Activated CD8-positive, alpha-beta memory T cell treated with anti-CD3 and anti-CD28 coated beads for 48 hours (primary cell): ENCODE measurements at places on chromosomes 1 and 21.

GRCh38 chr1:60281360-60281932 lies 207.9 kb upstream of the C1orf87 start:
- DNase-seq, result no peak

- no peak for DNase-seq
Observed at GRCh38 chr1:30847358-30847972, 61.1 kb downstream of the SDC3 start.

- DNase-seq, result no peak
Observed at GRCh38 chr1:118479351-118479750, 294.3 kb upstream of the SPAG17 start.

- no peak for DNase-seq
Observed at GRCh38 chr21:42653231-42654061, at the start of gene PDE9A. Gene PDE9A (plus strand): TSS chr21:42653621. CDS start chr21:42653815, 194 bp downstream.

- no peak for DNase-seq
Observed at GRCh38 chr1:233627376-233627775, 13.5 kb downstream of the KCNK1 start.

DNA sequence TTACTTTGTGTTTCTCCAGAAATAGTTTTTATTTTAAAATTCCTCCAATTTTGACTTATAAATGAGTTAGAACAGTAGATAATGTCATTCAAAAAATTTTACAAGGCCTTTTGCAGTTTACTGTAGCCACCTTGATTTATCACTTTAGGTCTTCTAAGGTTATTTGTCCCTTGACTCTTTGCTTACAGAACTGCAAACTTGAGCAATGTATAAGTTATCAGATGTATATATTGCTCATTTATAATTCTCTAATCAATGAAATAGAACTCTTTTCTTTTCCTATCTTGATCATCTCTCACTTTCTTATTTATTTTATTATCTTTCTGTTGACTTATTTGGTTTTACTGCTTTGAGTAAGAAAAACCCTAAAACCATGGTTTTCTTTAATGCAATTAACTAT lies 5.8 kb upstream of the SPTA1 start:
- no peak for DNase-seq

GRCh38 chr1:66542811-66543767 lies 9.1 kb downstream of the SGIP1 start:
- DNase-seq, result no peak

DNA sequence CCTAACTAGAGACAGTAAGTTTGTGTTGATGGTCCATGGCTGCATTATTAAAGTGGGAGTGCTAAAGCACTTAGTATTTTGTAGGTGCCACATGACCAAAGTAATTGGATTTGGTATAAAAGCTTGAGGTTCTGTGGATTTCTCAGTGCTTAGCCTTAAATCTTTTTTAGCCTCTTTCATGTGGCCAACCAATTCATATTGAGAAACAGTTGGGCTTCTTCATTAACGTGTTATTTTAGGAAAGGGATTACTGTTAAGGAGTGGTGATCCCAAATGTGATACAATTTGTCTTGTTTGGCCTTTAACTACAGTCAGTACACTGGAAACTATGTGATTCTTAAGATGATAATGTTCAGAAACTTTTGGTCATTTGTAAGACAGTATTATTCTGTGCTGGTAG lies 25.5 kb downstream of the MAN1A2 start:
- DNase-seq, result no peak

DNA sequence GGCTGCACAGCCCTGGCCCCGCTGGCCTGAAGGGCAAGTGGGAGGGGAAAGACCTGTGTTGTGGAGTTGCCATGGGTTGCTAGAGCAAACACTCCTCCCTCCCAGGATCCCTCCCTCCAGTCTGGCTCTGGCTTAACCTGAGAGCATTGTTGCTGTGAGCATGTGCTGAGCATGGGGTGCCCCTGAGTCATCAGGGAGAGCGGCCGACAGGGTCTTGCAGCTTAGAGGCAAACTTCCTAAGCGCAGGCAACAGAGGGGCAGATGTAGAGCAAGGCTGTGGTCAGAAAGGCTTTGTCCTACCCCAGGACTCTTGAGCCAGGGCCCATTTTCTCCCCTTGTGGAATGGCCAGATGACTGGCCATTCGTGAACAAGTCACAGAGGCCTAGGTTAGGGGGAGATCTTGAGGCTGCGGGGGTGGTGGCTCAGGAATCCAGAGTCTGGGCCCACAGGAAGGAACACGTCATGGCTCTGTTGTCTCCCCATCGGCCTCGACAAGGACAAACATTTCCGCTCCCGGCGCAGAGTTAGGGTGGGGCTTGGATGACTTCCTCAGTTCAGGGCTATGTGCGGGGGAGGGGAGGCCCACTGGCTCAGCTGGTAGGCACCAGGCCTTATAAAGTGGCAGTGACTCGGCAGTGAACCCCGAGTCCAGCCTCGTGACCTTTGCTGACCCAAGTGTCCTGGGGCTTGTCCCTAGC lies 362 bp upstream of the DYNLT4 start:
- peak; percentile 80 for DNase-seq

DNA sequence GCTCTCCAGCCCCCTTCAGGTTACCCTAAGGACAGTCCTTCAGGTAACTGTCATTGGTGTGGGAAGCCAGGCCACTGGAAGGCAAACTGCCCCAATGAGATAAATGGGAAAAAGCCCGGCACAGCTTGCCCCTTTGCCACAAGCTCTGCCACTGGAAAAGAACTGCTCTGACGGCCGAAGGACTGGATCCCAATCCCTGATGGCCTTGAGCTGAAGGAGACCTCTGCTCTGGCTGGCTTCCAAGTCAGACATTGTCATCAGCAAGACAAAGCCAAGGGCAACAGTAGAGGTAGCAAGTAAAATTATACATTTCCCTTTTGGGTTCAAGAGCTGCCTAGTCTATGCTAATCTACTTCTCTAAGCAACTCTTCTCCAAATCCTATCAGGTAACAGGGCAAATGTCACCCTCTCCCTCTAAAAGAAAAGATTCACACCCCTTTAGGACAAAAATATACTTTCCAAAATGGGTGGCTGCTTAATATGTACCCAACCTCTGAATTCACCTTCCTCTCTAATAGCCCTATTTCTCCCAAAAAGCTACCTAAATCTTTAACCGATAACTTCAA lies 145.8 kb downstream of the ADSS2 start:
- DNase-seq, result no peak

GRCh38 chr1:246445503-246445902 lies 61.6 kb downstream of the SMYD3 start:
- no peak for DNase-seq

- DNase-seq, result no peak
Observed at GRCh38 chr1:56097713-56098112, 481.6 kb downstream of the PLPP3 start.

DNA sequence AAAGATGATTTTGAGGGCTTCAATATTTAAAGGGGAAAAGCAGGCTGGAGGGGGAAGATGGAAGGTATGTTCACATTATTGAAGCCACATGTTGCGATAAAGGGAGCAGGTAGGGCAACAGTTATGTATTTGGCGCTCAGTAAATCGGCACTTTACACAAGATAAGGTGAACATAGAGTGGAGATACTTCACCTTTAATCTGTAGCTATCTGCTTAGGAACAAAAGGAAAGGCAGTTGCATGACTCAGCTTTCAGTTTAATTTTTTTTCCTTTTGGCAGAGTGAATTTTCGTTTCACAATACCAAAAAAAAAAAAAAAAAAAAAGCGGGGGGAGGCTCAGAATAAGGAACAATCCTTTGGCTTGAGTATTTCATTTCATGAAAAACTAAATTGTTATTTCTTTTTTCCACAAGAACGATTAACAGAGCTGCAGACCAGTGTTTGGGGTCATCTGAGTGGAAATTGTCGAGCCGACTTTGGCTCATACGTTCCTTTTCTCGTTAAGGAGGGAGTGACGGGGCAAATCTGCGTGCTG lies 1.1 kb upstream of the COQ8A start:
- DNase-seq, result no peak

DNA sequence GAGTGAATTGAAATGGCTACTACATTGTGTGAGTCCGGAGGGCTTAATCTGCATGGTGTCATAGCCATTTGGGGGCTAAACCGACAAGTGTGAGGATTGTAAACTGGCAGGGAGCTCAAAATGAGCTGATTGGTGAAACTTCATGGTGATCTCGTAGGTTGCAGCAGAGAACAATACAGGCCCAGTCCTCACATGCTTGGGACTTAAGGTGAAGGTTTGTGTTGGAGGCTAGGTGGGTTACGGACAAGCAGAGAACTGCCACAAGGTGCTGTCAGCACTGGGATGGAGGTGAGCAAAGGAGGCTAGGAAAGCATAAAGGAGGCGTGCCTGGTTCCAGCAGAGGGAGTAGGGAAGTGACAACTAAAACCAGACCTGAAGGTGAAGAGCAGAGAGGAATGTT lies 9.4 kb downstream of the PGM1 start:
- DNase-seq, result no peak

DNA sequence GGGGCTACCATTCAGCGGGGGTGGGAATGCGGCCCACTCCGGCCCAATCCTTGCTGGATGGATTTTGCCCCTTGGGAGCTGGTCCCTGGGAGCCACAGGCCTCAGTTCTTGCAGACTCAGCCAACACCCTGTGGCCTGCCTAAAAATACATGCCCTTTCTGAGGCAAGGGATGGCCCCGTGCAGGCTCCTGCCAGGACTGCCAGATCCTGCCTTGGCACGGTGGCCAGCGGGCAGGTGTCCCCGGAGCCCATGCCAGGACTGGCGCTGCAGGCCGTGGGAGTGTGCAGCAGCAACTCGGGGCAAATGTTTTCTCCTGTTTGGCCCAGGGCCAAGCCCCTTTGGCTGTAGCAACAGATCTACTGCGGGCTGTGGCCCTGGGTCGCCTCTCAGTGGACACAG lies 1.6 kb upstream of the PANK4 start:
- no peak for DNase-seq

GRCh38 chr1:235056937-235057336 lies 71.7 kb downstream of the TOMM20 start:
- DNase-seq, result no peak

DNA sequence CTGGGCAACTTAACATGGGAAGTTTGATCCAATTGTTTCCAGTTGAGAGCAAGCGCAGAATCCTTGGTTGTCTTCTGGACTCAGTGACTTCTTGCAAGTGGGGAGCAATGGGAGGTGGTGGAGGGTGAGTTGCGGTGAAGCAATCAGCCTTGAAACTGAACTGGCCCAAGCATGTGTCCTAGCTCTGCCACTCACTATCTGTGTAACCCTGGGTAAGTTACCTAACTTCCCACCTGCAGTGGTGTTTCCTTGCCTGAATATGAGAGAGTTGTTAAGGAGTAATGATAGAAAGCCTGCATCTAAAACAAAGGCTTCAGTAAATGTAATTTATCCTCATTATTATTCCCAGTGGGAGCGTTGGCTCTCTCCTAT lies 132.5 kb upstream of the NFIA start:
- no peak for DNase-seq

DNA sequence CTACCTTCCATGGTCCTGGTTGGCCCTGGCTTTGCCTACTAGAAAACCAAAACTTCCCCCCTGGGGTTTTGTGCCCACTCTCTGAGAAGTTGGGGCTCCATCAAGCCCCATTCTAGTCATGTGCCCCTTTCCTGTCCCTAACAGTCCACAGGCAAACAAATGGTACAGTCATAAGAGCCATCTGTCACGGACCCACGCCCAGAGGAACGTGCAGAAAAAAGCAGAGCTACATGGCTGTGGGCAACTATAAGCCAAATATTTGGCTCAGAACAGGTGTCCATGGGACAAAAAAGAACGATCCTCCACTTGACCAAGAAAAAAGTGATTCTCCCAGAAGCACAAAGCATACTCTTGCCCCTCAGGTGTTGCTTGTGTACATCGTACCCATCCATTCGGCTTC lies 14.6 kb upstream of the TRNAU1AP start:
- DNase-seq, result no peak

DNA sequence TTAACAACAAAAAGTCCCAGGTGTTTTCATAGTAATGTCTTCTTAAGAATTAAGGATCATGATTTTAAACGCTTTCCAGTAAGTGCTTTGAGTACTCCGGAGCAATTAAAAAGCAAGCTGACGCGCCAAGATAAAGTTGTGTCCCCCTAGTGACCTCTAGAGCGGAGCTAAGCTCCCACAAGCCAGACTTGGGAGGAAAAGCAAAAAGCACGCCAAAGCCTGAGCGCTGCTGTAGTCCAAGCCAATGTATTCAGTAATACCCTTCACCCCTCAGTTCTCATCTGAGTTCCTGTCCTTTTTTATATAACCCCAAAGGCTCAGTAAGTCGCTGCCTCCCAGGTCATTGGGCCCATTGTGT lies 3.5 kb upstream of the SLC44A5 start:
- no peak for DNase-seq

DNA sequence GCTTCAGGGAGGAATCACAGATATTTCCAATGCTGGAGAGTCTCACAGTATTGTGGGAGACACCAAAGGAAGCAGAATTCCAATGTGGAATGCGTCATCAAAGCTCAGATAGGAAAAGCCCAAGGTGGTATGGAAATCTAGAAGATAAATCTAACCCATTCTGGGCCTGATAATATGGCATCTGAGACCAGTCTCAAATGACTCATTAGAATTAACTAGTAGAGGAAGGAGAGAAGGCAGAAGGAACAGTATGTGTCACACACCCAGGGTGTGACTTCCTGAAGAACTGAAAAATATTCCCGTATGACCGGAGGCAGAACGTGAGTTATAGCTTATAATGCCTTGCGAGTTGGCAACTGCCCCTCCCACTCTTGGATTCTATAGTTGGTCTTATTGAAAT lies 499.2 kb downstream of the PLPP3 start:
- no peak for DNase-seq

- no peak for DNase-seq
Observed at GRCh38 chr1:70720109-70720508, 309.0 kb downstream of the CTH start.

DNA sequence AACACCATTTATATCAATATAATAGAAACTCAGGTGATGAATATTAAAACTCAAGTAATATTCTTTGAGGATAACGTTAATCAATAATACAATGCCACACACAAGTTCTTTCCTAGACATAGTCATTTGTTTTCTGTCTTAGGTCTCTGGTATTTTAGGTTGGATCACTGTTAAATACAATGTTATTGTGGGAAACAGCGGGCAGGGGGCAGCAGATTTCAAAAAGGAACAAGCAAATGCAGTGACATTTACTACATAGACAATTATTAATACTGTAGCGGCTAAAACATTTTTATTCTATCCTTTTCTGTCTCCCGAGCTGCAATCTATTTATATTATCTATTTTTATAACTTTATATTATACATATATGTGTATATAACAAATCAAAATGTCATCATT lies 186.4 kb upstream of the ZNHIT6 start:
- DNase-seq, result no peak

- no peak for DNase-seq
Observed at GRCh38 chr1:216596281-216596862, 126.9 kb downstream of the ESRRG start.

GRCh38 chr1:8463144-8463927 lies 145.4 kb downstream of the SLC45A1 start:
- no peak for DNase-seq

- no peak for DNase-seq
Observed at GRCh38 chr1:20727746-20728316, 4.7 kb downstream of the SH2D5 start.

DNA sequence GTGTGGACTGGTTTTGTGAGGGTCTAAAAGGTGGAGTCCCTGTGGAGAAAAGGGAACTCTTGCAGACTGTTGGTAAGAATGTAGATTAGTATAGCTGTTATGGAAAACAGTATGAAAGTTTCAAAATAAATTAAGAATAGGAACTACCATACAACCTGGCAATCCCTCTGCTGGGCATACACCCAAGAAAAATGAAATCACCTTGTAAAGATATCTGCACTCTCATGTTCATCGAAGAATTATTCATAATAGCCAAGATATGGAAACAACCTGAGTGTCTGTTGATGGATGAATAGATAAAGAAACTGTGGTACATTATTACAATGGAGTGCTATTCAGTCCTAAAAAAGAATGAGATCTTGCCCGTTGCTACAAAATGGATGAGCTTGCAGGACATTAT lies 109.6 kb downstream of the TBX19 start:
- DNase-seq, result no peak
